Stimulated activated CD8-positive, alpha-beta memory T cell treated with anti-CD3 and anti-CD28 coated beads, Interleukin-2, amount 100 ng/mL, for 1 hour (primary cell): ENCODE measurements at places on chromosomes 13 and 19.

DNA sequence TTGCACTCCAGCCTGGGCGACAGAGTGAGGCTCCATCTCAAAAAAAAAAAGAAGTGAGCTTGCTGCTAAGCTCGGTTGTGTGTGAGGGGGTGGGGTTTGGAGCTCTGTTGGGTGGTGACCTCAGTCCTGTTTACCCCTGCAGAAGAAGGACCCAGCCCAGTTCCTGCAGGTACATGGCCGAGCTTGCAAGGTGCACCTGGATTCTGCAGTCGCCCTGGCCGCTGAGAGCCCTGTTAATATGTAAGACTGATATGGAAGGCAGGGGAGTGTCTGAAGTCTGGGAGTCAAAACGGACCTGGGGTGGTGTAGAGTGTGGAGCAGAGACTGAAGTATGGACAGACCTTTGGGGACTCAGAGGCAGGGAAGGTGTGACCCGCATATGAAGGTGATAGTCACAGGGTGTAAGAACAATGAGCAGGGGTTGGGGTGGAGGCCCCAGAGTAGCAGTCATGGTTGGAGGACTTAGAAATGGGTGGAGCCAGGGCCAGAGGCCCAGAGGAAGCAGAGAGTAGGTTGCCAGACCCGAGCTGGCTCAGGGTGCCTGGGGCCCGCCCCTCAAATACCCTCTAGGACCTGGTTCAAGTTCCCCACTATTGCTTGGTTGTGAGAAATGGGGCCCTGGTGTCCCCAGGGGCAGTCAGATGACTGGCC, 13.2 kb downstream of the CLASRP start:
- DNase-seq, result no peak

DNA sequence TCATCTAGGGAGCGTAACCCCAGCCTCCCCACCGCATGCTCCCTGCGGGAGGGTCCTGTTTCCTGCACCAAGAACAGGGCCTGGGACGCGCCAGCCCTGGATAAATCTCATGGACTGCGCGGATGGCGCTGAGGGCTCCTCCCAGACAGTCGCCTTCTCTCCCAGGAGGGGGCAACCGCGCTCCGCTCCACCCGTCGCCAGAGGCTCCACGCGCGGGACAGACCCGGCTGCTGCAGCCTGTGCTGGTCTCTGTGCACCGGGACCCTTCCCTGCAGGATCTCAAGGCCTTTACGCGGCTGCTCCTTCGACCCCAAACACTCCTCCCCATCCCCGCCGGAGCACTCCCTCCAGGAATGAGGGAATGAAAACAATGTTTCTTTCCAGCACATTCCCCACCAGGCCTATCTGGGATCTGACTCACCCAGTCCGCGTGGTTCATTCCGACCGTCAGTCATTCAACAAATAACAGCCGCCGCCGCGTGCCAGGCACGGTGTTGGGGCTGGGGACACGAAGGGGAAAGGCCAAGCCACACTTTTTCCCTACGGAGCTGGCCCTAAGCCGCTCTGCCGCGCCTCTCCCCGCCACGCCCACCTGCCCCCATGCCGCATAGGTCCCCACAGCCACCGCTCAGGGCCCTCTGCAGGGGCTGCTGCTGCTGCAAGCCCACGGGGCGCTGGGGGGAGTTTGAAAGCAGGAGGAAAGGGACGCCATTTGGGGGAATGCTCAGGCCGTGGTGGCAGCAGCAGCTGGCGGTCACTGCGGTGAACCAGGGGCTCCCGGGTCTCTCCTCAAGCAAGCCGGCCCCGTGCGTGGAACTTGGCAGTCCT, 6.0 kb downstream of the PNMA8B start:
- no peak for DNase-seq

GRCh38 chr19:35360880-35361420, 2.7 kb downstream of the FFAR3 start:
- no peak for DNase-seq

DNA sequence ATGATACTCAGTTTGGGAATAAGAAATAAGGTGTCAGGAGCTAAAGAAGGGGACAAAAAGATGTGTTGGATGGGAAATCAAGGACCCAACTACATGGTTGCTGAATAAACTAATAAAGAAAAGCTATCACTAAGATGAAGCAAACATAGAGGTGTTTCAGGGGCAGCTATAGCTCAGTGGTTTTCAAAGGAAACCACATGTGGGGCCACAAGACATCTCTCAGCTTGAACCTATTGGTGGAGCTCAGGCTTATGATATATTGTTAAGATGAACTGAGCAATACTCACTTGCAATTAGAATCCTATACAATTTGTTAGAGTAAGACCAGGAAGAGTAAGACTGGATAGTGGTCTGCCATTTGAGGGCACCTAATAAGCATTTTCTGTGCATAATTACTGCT, 45.1 kb upstream of the SPRY2 start:
- DNase-seq, result peak; percentile 31

DNA sequence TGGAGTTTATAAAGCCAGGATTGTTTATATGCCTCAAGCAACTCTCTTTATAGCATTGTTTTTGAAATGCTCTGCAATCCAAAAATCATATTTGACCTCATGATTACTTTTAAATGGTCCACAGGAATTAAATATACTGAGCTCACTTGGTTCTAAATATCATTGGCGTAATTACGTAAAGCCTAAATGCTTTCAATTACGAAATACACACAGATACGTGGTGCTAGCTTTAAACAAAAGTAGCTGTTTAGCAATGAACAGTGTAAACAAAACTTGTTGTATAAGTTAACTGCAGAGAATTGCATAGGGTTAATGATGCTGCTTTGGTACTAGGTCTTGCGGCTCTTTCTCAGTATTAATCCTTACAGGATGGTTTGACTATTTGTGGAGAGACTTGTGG, 346.6 kb downstream of the COG6 start:
- no peak for DNase-seq

GRCh38 chr13:71499944-71500514, 367.0 kb downstream of the DACH1 start:
- DNase-seq, result no peak

GRCh38 chr13:45120967-45121831, 889 bp downstream of the GTF2F2 start:
- DNase-seq, result no peak

DNA sequence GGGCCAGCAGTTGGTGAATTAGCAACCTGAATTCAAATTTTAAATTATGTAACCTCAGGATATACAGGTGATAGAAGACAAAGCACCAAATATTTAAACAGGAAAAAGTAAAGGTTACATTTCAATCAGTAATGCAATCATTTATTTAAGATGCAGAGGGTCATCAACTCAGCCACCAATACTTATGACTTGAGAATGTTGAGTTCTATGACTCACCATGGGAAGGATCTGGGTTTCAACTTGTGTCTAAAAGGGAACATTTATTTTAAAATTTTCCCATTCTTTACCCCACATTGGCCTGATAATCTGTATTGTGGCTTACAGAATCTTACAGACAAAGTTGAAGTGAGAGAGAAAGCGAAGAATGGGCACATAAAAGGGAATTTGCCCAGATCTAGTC, 418.0 kb downstream of the NDFIP2 start:
- no peak for DNase-seq

GRCh38 chr19:38073841-38074685, 150.0 kb downstream of the DPF1 start:
- DNase-seq, result no peak

DNA sequence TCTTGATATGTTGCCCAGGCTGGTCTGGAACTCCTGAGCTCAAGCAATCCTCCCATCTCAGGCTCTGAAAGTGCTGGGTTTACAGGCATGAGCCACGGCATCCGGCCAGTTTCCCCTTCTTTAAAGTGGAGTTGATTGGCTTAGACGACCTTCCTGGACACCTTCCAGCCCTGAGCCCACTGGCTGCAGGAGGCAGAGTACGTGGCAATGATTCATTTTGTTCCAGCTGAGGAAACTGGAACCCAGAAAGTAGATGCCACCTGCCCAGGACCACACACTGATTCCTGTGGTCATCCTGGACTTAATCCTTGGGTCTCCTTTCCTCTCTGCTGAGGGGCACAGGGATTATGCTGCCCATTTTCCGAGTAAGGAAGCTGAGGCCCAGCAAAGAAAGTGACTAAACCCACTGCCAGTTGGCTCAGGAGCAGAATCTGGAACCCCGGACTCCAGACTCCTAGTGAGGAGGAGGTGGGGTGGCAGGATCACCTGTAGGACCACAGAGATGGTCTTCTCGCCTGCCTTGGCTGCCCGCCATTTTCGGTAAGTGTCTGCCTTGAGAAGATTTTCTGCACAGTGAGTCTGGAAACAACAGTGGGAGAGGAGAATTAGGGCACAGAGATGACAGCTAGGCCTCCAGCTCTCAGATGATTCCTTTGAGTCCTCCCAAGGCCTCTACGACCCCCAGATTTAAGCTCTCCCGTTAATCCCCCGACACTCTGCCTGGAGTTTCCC, 737 bp downstream of the XRCC1 start:
- no peak for DNase-seq
